ENCODE measurements at places on chromosomes 7 and 10.
A peak's percentile ranks its signal among the peaks of the same experiment; 100 is the strongest.

DNA sequence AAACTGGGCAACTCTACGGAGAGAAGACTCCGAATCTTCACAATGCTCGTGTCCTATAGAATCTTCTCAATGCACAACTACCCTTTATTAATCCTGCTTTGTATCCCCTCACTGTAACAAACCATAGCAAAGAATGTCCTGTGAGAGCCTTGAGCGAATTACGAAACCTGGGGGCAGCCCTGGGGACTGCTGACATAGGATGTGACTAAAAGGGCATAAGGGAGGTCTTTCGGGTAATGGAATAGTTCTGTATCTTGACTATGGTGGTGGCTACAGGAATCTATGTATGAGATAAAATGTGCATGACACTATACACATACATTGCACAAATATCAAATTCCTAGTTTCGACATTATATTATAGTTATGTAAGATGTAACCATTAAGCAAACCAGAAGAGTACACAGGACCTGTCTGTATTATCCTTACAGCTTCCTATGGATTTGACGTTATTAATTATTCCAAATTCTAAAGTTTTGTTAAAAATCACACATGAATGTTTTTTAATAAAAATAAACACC is 162.5 kb upstream of the KCTD7 start:
- DNase-seq = no peak

DNA sequence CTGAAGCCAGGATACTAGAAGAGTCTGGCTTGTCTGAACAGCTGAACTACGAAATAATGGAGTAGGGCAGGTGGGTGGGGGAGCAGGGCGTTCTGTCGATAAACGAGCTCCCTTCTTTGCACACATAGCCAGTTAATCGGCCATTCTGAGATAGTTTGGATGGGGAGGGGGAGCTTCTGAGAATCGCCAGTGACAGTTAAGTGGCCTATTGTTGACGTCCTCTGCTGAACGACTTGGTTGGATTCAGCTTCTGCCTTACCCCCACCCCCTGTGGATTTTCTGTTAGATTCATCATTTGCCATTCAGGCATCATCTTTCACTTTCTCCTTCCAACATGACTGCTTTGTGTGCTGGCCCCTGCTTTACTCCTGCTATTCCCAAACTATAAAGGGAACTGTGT is 520 bp downstream of the CPA5 start:
- DNase-seq = no peak

GRCh38 chr7:136528329-136528728 is 340.1 kb upstream of the CHRM2 start:
- DNase-seq = no peak

DNA sequence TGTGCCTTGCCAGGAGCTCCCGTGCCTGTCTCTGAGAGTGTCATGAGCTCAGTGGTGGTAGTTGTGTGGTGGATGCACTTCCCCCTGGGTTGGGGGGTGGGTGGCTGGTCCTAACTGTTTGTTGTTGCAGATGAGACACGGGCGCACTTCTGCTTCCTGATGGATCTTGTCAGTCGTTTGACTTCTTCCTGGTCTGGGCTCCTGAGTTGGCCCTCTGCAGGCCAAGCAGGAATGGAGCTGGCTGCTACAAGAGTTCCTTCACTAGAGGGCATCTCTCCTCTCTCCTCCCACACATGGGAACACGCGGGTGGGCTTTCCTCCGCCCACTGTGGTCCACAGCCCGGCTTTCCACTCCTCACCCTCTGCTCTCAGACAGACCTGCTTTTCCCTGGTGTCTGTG is 82.0 kb downstream of the BMS1 start:
- DNase-seq = no peak

GRCh38 chr10:78975926-78976325 is 92.8 kb upstream of the ZMIZ1 start:
- DNase-seq = no peak

DNA sequence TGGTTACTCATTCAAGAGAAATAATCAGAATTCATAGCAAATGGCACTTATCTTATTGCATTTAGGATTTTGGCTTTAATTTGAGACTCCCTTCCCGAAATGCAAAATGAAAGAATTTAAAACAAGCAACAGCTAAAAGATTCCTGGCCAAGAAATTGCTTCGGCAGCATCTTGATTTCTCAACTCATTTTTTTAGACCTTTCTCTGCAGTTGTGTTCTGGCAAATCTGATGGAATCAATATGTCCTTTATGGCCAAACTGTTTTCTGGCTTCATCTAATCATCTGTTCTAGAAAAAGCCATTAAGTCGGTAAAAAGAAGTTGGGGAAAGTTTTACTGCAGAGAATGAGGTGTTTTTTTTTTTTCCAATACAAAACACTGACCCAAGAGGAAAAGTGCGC is 172.1 kb downstream of the SLC16A9 start:
- no peak for DNase-seq

DNA sequence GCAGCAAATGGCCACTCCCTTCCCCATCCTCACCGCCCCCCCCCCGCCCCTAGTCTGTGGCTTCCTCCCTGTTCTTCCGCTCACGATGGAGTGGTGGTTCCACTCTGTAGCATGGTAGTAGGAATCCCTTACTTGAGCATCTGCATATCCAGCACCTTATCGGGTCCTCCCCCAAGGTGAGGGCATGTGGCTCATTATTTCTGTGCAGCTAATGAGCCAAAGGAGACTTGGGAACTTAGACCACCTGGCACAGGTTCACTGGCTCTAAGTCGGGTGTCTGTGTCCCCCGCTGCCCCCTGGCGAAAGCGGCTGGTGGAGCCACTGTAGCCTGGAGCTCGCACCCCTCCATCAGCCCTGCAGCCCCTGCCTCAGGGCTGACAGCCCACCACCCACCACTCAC is 22.8 kb upstream of the GPR26 start:
- DNase-seq = no peak

DNA sequence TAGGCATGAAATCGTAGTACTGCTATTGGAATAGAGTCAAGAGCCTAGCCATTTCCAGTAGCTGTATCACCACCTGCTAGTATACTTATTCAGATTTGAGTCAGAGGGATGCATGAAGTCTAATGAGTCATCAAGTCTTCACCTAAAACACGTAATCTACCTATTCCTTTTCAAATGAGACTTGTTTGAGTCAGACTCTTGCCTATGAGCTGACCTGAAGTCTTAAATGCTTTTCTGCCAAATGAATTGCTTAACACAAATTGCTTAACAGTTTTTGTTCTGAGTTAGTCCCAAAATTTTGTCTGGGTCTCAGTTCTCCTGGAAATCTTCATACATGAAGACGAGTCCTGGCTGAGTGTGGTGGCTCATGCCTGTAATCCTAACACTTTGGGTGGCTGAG is 165.2 kb downstream of the GNAT3 start:
- no peak for DNase-seq

GRCh38 chr7:13032576-13032975 is 345.1 kb downstream of the ARL4A start:
- no peak for DNase-seq

DNA sequence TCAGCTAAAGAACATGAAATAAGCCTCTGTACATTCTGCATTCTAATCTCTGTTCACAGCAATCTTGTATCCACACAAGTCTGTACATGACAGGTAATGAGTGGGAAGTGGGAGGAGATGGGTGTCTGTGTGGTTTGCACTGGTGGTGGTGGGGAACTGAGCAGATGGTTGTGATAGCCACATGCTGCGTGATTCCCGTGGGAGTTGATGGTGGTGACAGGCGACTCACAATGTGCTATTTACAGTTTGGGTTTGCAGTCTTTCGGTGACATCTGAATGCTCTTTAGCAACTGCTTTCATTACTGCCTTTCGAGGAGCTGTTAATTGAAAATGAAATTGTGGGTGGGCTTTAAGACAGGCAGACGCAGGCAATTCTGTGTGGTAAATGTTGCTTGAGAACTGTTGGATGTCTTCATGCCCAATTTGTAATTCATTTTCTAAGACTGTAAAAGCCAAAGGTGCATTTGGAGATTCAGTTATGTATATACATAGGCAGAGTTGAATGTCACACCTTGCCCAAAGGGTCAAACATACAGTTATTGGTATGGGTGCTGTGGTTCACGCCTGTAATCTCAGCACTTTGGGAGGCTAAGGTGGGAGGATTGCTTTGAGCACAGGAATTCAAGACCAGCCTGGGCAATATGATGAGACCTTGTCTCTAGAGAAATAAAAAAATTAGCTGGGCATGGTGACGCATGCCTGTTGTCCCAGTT is 308.2 kb downstream of the AUTS2 start:
- DNase-seq = no peak

GRCh38 chr10:101136007-101136707 is 5.1 kb downstream of the TLX1 start:
- DNase-seq = no peak

DNA sequence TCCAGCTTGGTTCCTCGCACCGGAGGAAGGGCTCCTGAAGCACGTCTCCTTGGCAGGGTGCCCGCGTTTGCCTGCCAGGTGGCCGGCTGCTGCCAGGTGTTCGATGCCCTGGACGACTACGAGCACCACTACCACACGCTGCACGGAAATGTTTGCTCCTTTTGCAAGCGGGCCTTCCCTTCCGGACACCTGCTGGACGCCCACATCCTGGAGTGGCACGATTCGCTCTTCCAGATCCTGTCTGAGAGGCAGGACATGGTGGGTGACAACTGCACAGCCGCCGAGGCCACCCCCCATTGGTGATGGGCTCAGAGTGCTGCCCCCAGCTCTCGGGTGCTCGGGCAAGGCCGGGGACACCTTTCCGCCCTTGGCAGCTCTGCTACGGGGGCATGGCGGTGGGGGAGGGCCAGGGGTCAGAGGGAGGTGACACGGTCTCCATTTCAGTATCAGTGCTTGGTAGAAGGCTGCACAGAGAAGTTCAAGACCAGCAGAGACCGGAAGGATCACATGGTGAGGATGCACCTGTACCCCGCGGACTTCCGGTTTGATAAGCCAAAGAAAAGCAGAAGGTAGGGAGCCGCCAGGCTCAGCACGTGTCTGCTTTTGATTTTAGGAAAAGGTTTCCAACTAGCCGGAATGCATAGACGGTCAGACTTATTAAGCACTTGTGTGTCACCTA is 1.1 kb downstream of the ZNF511 start:
- no peak for DNase-seq

- DNase-seq = no peak
Measured at GRCh38 chr7:69683002-69683401, 84.7 kb downstream of the AUTS2 start.

GRCh38 chr7:20359341-20359963 is 28.8 kb downstream of the ITGB8 start:
- no peak for DNase-seq

DNA sequence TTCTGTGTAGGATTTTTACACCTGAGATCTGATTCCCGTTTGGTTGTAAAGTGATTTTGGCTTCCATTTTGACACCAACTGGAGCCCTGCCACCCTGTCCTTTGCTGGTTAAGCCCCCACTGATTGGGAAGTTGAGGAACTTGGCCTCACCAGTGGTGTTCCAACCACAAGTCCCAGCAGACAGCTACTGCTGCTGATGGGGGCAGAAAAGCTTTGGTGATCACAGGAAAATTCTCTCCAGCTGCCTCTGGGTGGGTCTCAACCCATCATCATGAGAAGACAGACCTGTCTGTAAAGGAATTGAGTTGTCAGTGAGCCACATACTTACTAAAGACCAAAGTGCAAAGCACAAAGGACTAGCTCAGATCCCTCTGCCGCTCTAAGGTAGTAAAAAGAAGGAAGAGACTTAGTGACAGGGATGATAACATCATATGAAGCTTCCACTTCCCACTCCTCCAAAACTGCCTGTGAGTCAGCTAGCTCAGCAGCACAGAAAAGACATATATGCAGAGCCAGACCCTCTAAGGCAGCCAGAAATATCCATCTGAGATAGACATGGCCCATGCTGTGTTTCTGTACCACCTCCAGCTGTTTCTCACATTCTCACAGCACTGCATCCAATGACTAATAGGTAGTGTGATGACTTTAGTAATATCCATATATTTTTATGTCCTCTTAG is 22.4 kb upstream of the LRRC17 start:
- no peak for DNase-seq

- DNase-seq = no peak
Measured at GRCh38 chr7:108291791-108292440, 161.8 kb upstream of the LAMB4 start.

- DNase-seq = no peak
Measured at GRCh38 chr10:71065659-71066058, 146.7 kb upstream of the UNC5B start.

GRCh38 chr10:34959321-34959720 is 130.8 kb downstream of the CUL2 start:
- DNase-seq = no peak

- no peak for DNase-seq
Measured at GRCh38 chr7:52639981-52640380, 395.5 kb upstream of the POM121L12 start.

- no peak for DNase-seq
Measured at GRCh38 chr7:148782757-148783456, 84.2 kb downstream of the CUL1 start.

- DNase-seq = no peak
Measured at GRCh38 chr10:124200011-124200410, 106.6 kb upstream of the CHST15 start.

- peak; percentile 54 for DNase-seq
Measured at GRCh38 chr7:4791738-4792536, 16.5 kb downstream of the AP5Z1 start.

DNA sequence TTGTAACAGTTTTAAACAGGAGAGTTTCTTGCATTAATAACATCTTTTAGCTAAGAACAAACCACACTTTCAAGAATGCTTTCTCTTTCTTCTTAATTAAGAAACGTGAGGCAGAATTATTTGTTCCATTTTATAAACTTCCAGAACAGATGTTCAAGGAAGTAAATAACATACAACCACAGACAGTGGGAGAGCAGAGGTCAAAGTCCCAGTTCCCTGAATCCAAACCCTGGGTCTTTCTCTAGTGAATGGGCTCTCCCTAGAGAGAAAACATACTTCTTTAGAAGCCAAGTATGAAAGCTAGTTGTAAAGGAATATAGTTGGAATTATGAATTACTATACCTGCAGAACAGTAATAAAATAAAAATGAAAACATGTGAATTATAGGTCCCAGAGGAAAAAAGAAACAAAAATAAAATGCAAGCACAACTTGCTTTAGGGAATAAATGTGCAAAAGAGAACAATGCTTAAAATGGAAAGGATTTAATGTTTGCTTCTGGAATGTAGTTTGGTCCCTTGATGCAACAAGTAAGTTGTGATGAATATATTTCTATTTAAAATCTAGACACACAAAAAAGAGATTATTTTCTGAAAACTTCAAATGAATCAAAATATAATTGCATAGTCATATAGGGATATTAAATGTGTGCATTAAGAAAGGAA is 6.0 kb downstream of the OR6B1 start:
- no peak for DNase-seq

DNA sequence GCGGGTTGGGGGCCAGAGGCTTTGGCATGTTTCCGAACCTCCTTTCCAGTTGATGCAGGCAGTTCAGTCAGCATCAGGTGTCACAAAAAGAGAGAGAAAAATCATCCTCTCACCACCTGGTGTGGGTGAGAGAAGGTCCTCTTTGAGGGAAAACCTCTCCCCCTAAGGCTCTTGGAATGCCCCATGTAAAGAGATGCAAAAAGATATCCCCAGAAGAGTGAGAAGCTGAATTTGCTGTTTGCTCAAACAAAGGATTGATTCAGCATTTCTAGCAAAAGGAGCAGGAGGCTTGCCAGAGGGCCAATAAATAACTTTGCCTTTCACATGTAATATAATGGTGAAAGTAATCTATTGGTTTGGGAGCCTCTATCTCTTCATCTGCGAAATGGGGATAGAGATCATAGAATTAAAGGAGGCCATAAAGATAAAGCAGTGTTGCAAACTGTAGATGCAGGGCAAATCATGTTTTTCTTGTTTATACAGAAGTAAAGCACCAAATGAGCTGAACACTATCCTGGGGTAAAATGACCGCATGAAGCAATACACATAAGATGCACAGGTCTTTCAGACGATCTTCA is 425.9 kb downstream of the LRMDA start:
- DNase-seq = no peak

GRCh38 chr10:118732245-118733165 is 22.3 kb downstream of the CACUL1 start:
- no peak for DNase-seq

GRCh38 chr7:14293434-14293833 is 304.0 kb upstream of the ETV1 start:
- DNase-seq = no peak
